ENCODE measurements at places on chromosomes 2 and 18. TPM values are rescaled to one million over a fixed set of nuclear protein-coding genes. Genes with fewer than 3 reads are reported as not detected.

- no peak for DNase-seq
Measured at GRCh38 chr2:176687944-176688343, 418.7 kb downstream of the MTX2 start.

DNA sequence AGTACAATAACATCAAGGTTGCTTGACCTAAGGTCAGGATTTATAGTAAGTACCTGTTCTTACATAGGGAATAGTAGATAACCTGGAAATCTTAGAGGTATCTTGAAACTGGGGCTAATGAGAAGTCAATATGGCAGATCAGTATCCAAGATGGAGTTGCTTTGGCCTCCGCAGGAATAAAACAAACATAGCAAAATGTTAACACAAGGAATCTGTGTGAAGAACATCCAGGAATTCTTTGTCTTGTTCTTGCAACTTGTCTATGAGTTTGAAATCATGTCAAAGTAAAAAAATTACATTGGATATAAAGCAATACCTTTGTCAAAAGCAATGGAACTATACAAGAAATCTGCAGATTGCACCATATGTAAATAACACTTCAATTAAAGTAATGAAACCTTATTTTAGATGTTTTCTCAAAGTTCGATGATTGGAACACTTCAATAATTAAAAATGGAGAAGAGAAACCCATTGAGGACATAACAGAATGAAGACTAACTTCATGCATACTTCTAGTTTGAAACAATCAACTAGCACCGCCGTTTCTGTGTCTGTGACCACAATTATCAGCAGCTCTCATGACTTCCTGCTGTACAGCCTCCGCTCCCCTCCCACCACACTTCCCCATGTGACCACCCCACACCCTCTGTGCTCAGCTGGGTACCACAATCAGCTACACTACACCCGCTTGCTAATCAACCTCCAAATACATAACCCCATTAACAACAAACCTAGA is 27.6 kb downstream of the C2orf76 start:
- no peak for DNase-seq

DNA sequence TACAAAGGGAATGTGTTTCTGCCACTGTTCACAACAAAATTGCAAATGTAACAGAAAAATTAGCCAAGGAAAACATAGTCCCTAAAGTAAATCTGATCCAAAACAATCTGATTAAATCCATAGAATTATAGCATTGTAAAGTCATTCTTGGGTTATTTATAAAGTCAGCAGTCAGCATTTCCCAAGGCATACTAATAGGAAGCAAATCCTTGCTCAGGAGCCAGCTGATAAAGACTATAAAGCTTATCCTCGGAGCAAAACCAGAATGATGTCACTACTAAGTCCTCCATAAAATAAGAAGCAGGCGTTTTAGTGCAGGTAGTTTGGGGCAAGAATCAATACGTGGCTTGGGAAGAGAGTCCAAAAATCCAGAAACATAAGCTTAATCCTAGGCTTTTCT is 67.3 kb upstream of the CSRNP3 start:
- no peak for DNase-seq

VWC2L gene
- not detected for polyA plus RNA-seq

DNA sequence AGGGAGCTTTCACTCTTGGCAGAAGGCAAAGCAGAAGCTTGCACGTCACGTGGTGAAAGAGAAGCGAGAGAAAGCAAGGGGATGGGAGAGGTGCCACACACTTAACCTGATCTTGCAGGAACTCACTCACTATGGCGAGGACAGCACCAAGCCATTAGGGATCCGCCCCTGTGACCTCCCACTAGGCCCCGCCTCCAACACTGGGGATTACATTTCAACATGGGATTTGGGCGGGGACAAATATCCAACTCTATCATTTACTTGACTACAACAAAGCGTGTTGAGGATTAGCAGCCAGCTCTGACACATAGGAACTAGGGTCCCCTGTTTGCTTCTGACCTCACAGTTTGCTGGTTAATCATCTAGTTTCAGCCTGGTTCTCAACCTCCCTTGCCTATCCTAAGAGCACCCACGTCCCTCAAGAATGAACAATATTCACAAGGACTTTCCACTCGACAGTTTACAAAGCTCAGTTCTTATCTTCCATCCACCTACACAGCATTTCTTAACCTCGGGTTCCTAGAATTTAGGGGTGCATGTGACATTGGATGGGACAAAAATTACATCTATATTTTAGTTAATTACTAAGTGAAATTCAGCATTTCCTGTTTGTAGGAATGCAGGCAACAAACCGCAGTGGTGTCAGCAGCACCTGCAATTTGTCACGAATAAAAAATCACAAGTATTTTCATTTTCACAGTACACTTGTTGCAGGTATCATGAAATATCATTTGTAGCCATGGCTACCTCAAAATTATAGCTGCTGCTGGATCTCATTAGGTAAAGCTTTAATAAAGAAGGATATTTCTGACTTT is 36.0 kb downstream of the LBH start:
- DNase-seq: no peak

CCDC68 gene
- 5.5 TPM for polyA plus RNA-seq
